Left ventricle myocardium inferior (tissue), 1 donor: ENCODE measurements at places on chromosomes 13 and 19. TPM values are rescaled to one million over a fixed set of nuclear protein-coding genes. Genes with fewer than 3 reads are reported as not detected.

GRCh38 chr19:57712222-57712621, 3.2 kb upstream of the ZNF154 start:
- H3K27me3 ChIP-seq, result no peaks in the 10 kb centered on the region
- H3K4me3 ChIP-seq, result no peak overlapping the region
- H3K4me1 ChIP-seq, result peaks cover 34% of the 10 kb centered on the region
- no peak for DNase-seq
- H3K36me3 ChIP-seq, result peaks cover 27% of the 10 kb centered on the region

Gene CLDN10
- total RNA-seq, result not detected

DNA sequence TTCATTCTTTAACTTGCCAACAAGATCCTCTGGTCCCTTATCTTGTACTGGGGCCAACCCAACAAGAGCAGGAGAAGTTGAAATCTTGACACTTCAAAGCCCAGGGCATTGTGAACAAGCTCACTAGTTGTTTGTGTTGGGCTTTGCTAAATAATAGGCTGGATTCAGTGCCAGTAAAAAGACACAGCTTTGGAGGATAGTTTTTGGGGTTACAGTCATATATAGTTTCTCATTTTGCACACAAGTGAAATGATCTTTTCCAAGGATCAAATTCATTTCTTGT, 30.3 kb upstream of the LRCH1 start:
- no peak for DNase-seq
- H3K4me3 ChIP-seq, result no peak overlapping the region
- no peaks in the 10 kb centered on the region for H3K36me3 ChIP-seq

DNA sequence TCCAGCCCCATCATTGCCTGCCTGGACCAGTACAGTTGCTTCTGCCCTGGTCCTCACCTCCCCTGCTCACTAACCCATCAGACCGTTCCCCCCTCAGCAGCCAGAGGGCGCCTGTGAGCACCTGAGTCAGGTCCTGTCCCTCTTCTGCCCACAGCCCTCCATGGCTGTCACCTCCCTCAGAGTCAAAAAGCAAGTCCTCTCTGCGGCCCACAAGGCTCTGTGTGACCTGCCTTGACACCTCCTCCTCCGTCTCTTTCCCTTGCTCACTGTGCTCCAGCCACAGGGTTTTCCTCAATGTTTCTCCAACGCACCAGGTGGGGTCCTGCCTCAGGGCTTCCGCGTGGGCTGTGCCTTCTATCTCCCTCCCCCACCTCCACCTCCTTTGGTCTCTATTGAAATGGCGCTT, 29.4 kb upstream of the PTPRS start:
- H3K4me1 ChIP-seq, result no peaks in the 10 kb centered on the region
- H3K27ac ChIP-seq, result no peak overlapping the region
- DNase-seq, result peak; percentile 18
- H3K27me3 ChIP-seq, result peaks cover 59% of the 10 kb centered on the region

DNA sequence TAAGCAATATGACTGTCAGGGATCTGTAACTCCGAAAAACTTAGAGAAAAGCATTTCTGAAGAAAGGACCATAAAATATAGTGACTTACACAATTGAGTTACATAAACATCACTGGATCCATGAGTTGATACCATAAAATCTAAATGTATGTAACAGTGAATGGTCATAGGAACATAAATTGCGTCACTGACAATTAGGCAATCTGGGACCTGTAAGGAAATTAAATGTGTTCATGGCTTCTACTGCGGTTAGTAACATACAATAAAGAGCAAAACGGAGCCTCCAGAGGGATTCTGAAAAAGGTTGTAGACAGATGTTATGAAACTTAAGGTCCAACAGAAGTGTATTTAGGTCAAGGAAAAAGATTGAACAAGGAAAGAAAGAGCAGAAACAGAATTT, 27.1 kb downstream of the POU4F1 start:
- peaks cover 51% of the 10 kb centered on the region for H3K27me3 ChIP-seq
- no peak for DNase-seq
- no peaks in the 10 kb centered on the region for H3K36me3 ChIP-seq

DNA sequence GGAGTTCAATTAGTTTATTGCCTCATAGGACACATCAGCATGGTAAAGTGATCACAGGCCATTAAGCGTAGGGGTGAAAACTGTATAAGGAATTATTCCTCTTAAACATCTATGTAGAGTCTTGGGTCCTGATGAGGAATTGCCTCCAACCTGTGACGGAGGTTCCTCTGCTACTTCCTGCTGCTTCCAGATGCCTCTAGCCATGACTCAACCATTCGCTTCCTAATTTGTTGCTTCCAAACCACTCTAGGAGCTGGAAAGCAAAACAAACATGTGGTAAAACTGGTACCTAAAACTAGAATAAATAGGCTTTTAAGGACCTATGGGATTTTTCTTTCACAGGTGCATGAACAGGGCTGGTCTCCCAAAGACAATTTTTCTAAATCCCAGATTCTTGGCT, 253.8 kb downstream of the KLF12 start:
- no peaks in the 10 kb centered on the region for H3K27me3 ChIP-seq
- DNase-seq, result no peak
- peaks cover 32% of the 10 kb centered on the region for H3K4me1 ChIP-seq
- H3K27ac ChIP-seq, result no peak overlapping the region
- no peaks in the 10 kb centered on the region for H3K36me3 ChIP-seq

- H3K36me3 ChIP-seq, result no peaks in the 10 kb centered on the region
- H3K4me1 ChIP-seq, result peaks cover 20% of the 10 kb centered on the region
- H3K27me3 ChIP-seq, result no peaks in the 10 kb centered on the region
- no peak for DNase-seq
Measured at GRCh38 chr13:109840201-109840892, 54.0 kb upstream of the IRS2 start.

Gene ZNF730
- 0.22 TPM for total RNA-seq

DNA sequence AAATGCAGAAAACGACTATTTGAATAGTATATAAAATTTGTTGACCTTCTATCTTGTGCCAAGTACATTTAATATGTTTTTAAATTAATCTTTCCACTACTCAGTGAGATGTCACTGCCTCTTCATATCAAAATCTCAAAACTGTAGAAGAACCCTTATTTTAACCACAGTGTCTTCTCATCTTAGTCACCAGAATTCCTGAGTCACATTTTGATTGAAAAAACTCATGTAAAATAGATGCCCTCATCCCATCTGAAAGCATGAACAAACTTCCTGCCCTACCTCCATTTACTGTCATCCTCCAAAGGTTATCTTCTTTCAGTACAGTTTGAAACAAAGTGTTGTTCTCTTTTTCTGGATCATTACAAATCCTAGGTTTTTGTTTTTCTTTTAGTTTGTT, 1215.4 kb downstream of the PCDH9 start:
- no peaks in the 10 kb centered on the region for H3K4me1 ChIP-seq
- no peaks in the 10 kb centered on the region for H3K27me3 ChIP-seq
- no peaks in the 10 kb centered on the region for H3K36me3 ChIP-seq
- DNase-seq, result no peak
- no peak overlapping the region for H3K27ac ChIP-seq

Gene FXYD7
- total RNA-seq, result not detected

Gene ZNF304
- total RNA-seq, result 8.0 TPM

GRCh38 chr13:107865643-107866031, 349.7 kb downstream of the LIG4 start:
- peaks cover 26% of the 10 kb centered on the region for H3K4me1 ChIP-seq
- no peaks in the 10 kb centered on the region for H3K36me3 ChIP-seq
- H3K27ac ChIP-seq, result no peak overlapping the region
- no peak for DNase-seq

Gene TSHZ3
- total RNA-seq, result 2.9 TPM

GRCh38 chr19:49685845-49686332, 3.5 kb upstream of the ADM5 start:
- H3K36me3 ChIP-seq, result peaks cover 73% of the 10 kb centered on the region
- peak overlapping the region; percentile 81 for H3K27ac ChIP-seq
- H3K4me3 ChIP-seq, result peak overlapping the region; percentile 17
- DNase-seq, result no peak
- H3K4me1 ChIP-seq, result peaks cover 74% of the 10 kb centered on the region

- peak; percentile 30 for DNase-seq
- peaks cover 25% of the 10 kb centered on the region for H3K27me3 ChIP-seq
- H3K4me1 ChIP-seq, result no peaks in the 10 kb centered on the region
- no peaks in the 10 kb centered on the region for H3K36me3 ChIP-seq
Measured at GRCh38 chr19:39052243-39052746, 19.9 kb upstream of the FBXO27 start.

GRCh38 chr19:40309666-40310065, 24.5 kb upstream of the AKT2 start:
- DNase-seq, result no peak
- no peaks in the 10 kb centered on the region for H3K27me3 ChIP-seq
- H3K4me3 ChIP-seq, result no peak overlapping the region
- H3K4me1 ChIP-seq, result peaks cover 4% of the 10 kb centered on the region

- peaks cover 49% of the 10 kb centered on the region for H3K4me1 ChIP-seq
- H3K36me3 ChIP-seq, result peaks cover 12% of the 10 kb centered on the region
- DNase-seq, result no peak
Measured at GRCh38 chr19:49818649-49819370, 721 bp downstream of the MED25 start.

GRCh38 chr13:65133094-65133493, 2097.0 kb downstream of the PCDH9 start:
- no peak overlapping the region for H3K27ac ChIP-seq
- DNase-seq, result no peak
- no peaks in the 10 kb centered on the region for H3K36me3 ChIP-seq
- H3K4me1 ChIP-seq, result no peaks in the 10 kb centered on the region
- H3K27me3 ChIP-seq, result no peaks in the 10 kb centered on the region
- no peak overlapping the region for H3K4me3 ChIP-seq
